HEK293T (cell line): ENCODE measurements at places on chromosomes 7 and 10.

DNA sequence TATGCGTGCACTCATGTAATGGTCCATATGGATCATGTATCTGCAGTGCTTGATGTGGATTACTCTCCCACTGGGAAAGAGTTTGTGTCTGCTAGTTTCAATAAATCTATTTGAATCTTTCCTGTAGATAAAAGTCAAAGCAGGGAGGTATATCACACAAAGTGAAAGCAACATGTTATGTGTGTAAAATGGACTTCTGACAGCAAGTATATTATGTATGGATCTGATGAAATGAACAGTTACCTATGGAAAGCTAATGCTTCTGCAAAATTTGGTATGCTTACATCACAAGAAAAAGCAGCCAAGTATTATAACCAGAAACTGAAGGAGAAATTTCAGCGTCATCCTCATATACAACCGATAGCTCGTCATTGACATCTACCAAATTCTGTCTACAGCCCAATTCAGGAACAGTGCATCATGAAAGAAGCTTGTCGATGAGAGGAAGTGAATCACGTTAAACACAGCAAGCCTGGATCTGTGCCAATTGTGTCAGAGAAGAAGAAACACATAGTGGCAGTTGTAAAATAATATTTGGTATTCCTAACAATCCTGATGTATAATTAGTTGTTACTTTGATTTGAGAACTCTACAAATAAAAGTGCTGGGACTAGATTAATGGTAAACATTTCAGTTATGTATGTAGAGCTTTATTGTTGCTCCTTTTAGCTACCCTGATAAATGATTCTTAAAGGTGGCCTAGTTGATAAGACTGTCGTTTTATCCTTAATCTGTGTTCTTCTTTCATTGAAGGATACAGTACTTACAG lies 14.2 kb upstream of the SYPL1 start:
- DNase-seq = no peak

DNA sequence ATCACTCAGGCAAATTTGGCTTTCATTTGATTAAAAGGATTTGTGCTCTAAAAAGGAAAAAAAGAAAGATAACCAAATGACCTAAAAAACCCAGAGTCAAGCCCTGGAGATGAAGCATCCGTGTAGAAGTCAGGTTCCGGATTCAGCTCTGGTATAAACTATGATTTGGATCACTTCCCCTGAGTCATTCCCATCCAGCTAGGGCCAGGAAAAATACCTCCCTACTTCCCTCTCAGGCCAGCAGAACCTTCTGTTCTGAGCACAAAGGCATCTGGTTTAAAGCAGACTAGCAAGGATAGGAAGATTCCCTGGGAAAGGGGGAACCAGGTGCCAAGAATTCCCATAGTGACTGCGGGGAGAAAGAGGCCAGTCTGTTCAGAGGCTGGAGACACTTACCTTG lies 25.7 kb upstream of the NDST2 start:
- no peak for DNase-seq

GRCh38 chr7:93889261-93889660 lies 1.3 kb downstream of the TFPI2 start:
- no peak for DNase-seq

- DNase-seq = no peak
Observed at GRCh38 chr7:27873981-27874957, 134.3 kb downstream of the TAX1BP1 start.

GRCh38 chr7:120160166-120160565 lies 112.8 kb upstream of the KCND2 start:
- no peak for DNase-seq

GRCh38 chr10:31677195-31678138 lies 251.2 kb downstream of the ARHGAP12 start:
- no peak for DNase-seq

DNA sequence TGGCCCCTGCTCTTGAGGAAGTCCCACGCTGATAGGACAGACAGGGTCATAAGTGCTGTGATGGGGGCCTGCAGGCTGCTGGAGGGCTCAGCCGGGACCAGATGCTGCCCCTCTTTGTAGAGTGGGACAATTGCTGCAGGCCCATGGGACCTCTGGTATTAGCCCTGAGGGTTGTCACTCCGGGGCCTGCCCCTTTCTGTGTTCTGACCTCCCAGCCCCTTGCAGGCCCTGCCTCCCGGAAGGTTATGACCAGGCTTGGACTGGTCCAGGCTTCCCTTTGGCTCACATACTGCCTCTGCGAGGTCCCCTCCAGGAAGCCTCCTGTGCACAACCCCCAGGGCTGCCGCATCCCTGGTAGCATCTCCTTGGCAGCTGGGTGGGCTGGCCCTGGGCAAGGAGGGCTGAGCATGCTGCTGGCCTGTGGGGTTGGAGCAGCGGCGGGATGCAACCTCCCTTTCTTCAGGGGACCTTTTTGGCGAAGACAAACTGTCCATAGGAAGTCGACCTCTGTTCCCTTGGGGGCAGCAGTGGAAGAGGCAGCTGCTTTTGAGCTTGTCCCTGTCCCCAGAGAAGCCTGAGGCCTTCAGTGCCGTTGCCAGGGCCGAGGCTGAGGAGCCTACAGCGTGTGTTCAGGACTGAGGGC lies 8.8 kb downstream of the LIMK1 start:
- DNase-seq = no peak

GRCh38 chr10:114499630-114500190 lies 95.4 kb upstream of the AFAP1L2 start:
- DNase-seq = no peak
